Caco-2 (cell line): ENCODE measurements at places on chromosomes 3 and 15. TPM values are rescaled to one million over a fixed set of nuclear protein-coding genes. Genes with fewer than 3 reads are reported as not detected.

Gene DPPA2
- not detected in 2 replicates for total RNA-seq

Gene PRR20G
- not detected in 2 replicates for total RNA-seq

Gene TPRG1
- total RNA-seq: 1.5 and 1.6 TPM in 2 replicates

DNA sequence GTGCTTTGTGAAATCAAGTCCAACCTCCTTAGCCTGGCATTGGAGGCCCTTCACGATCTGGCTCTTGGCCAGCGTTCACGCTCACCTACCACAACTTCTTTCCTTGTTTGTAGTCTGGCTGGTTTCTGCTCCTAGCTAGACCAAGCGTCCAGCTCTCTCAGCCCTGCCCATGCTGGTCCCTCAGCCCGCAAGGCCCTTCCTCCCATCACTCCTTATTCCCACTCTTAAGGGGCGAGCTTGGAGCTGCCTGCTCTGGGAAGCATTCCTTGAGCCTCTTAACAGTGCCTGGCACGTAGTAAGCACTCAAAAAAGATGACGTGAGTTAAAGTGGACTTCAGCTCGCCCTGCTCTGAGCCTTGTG lies 8.7 kb downstream of the SLC6A6 start:
- no peaks in the 10 kb centered on the region for H3K27me3 ChIP-seq
- no peak for DNase-seq
- no peak overlapping the region for H3K4me3 ChIP-seq
- H3K27ac ChIP-seq: no peak overlapping the region
- peaks cover 13% of the 10 kb centered on the region for H3K4me1 ChIP-seq

- H3K36me3 ChIP-seq: no peaks in the 10 kb centered on the region
- no peaks in the 10 kb centered on the region for H3K4me1 ChIP-seq
- H3K27ac ChIP-seq: no peak overlapping the region
- H3K27me3 ChIP-seq: no peaks in the 10 kb centered on the region
- no peak overlapping the region for H3K4me3 ChIP-seq
- DNase-seq: no peak
Measured at GRCh38 chr15:76204916-76205460, 106.3 kb downstream of the ETFA start.

DNA sequence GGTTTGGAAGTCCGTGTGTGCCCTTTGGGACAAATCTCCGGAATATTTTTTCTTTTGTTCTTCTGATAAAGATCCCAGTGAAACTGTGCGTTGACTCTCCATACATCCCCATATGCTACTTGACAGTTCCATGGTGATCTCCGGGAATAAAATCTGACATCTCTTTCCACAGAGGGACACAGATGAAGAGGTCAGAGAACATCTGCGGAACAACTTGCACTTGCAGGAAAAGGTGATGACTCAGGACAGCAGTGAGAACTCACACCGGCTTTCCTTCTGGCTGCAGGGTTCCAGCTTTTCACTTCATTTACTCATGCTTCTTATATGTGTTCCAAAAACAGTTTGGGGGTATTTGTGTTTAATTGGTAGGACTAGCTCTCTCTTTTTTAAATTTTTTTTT lies 157.5 kb upstream of the CHRM5 start:
- no peak for DNase-seq
- no peaks in the 10 kb centered on the region for H3K4me1 ChIP-seq
- no peaks in the 10 kb centered on the region for H3K27me3 ChIP-seq
- no peak overlapping the region for H3K27ac ChIP-seq

DNA sequence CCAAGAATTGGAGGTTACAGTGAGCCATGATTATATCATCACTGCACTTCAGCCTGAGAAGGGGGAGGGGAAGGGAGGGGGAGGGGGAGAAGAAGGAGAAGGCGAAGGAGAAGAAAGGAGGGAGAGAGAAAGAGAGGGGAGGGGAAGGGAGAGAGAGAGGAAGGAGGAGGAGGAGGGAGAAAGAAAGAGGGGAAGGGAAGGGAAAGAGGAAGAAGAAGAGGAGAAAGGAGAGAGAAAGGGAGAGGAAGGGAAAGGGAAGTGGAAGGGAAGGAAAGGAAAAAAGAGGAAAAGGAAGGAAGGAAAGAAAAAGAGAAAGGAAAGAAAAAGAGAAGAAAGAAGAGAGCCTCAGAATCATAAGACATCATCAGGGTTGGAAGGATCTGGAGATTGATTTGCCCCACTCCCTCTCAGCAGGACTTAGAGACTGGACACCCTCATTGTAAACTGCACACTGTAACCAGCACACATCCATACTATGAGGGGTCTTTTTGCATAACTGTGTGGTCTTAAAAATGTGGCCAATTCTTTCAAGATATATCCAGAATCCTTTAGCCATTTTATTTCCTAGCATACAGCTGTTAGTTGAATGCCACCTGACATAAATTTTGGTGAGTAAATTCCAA lies 130.9 kb downstream of the CMSS1 start:
- H3K4me3 ChIP-seq: no peak overlapping the region
- no peak overlapping the region for H3K27ac ChIP-seq
- no peaks in the 10 kb centered on the region for H3K27me3 ChIP-seq
- no peaks in the 10 kb centered on the region for H3K36me3 ChIP-seq
- DNase-seq: no peak

DNA sequence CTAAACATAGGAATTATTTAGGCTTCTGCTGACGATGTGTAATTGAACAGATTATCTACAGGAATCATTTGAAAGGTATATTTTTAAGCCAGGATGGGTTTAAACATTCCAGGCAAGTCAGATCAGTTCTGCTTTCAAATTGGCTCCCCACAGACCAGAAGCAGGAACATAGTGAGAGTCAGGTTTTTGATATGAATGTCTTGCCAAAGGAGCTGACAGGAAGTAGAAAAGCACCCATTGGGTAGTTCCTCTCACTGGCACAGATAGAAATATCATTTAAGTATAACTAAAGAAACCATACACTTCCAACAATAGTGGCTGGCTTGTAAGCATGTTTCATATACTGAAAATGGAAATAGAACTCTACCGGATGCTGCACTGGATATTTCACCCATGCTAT lies 95.2 kb downstream of the CLDN1 start:
- H3K36me3 ChIP-seq: no peaks in the 10 kb centered on the region
- no peaks in the 10 kb centered on the region for H3K4me1 ChIP-seq
- H3K27ac ChIP-seq: no peak overlapping the region
- no peak for DNase-seq
- no peaks in the 10 kb centered on the region for H3K27me3 ChIP-seq

DNA sequence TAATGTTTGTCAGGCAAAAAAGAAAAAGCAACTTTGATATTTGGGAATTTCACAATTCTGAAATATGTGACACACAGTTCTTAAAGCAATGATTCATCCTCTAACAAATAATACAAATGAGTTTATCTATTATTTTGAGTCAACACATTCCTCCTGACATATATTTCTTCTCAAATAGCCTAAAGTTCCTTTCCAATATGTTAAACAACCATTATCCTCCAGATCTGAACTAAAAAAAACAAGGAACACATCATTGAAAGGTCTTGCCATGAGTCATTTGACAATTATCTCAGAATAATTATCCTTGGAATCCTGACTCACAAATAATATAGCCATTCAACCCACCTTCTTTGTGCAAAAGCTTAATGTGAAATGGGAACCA lies 208.7 kb upstream of the CDIN1 start:
- H3K4me3 ChIP-seq: no peak overlapping the region
- no peak overlapping the region for H3K27ac ChIP-seq
- H3K27me3 ChIP-seq: no peaks in the 10 kb centered on the region
- H3K36me3 ChIP-seq: no peaks in the 10 kb centered on the region
- DNase-seq: no peak

DNA sequence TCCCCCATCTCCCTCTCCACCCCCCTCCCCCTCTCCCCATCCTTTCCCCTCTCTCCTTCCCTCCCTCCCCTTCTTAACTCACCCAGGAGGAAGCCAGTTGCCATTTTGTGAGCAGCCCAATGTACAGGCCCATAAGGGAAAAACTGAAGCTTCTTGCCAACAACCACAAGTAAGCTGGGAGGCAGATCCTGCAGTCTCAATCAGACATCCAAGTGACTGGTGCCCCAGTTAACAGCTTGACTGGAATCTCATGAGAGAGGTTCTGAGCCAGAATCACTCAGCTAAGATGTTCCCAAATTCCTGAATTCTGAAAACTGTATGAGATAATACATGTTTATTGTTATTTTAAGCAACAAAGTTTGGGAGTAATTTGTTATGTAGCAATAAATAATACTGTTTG lies 90.7 kb downstream of the C3orf70 start:
- no peak for DNase-seq
- no peaks in the 10 kb centered on the region for H3K36me3 ChIP-seq
- no peaks in the 10 kb centered on the region for H3K4me1 ChIP-seq
- no peak overlapping the region for H3K4me3 ChIP-seq
- no peaks in the 10 kb centered on the region for H3K27me3 ChIP-seq
